ENCODE measurements at places on chromosomes 12 and 14.

DNA sequence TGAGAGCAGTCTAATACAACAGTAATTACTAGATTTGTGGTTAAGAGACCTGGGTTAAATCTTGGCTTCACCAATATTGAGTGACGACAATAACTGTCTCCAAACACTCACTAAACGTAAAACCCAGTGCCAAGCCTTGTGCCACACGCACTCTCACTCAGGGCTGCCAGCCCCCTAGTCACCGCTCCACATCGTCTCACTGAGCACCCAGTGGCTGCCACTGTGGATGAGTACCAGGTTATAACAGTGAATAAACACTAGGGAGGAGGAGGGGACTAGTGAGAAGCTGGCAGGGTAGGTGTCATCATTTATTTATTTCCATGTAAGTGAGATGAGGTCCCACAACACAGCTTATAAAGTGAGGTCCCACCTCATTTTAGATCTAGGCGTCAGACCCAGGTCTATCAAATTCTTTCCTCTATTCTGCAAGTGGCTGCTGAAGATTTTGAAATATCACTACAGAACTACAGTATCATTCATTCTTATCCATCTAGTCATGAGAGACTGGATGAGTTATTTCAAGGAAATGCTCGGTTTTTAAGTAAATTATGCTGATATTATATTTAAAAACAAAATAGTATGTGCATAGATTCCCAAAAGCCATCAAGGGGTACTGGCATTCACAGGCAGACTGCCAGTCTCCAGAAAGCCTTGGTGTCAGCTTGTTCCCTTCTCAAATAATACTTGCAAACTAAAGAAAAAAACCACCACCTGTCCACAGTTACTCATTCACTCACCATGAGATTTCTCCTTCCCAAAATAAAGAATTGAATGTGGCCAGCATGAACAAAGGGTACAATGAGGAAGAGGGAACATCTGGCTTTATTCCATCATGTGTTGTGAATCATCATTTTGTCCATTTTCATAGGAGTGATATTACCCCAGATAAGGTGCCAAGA lies 84.0 kb downstream of the PTPN21 start:
- no peak for DNase-seq

DNA sequence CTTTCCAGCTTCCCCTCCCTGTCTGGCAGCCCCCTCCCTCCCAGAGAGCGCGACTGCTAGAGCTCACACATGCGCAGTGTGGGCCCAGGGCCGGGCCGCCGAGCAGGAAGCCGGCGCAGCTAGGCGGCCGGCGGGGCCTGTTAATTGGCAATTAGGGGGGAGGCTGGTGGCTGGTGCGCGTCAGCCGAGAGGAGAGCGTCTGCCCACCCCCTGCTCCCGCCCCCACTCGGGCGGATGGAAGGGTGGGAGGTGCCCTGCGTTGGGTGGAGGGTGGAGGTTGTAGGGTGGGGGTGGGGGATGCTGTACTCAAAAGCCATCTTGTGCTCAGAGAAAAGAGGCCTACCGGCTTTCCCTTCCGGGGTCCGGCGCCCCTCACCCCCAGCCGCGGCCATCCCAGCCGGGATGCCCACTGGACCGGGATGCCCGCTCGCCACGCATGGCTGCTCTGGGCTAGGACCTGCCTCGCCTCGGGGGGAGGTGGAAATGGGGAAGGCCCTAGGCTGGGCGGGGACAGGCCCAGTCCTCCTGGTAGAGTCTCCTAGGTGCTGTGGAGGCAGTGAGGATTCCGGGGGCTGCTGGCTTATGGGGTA lies 9.2 kb downstream of the HOXC8 start:
- DNase-seq: peak; percentile 21

DNA sequence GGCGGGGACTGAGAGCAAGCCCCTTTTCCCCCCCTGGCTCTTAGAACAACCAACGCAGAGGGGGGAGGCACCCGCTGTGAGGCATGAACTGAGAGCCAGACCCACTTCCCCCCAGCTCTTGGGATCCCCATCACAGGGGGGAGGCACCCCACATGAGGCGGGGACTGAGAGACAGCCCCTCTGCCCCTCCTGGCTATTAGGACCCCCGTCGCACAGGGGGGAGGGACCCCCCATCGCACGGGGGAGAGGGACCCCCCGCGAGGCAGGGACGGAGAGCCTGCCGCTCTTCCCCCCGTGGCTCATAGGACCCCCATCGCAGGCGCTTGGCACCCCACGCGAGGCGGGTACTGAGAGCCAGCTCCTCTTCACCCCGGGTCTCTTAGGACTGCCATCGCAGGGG lies 195.8 kb upstream of the PZP start:
- DNase-seq: no peak

DNA sequence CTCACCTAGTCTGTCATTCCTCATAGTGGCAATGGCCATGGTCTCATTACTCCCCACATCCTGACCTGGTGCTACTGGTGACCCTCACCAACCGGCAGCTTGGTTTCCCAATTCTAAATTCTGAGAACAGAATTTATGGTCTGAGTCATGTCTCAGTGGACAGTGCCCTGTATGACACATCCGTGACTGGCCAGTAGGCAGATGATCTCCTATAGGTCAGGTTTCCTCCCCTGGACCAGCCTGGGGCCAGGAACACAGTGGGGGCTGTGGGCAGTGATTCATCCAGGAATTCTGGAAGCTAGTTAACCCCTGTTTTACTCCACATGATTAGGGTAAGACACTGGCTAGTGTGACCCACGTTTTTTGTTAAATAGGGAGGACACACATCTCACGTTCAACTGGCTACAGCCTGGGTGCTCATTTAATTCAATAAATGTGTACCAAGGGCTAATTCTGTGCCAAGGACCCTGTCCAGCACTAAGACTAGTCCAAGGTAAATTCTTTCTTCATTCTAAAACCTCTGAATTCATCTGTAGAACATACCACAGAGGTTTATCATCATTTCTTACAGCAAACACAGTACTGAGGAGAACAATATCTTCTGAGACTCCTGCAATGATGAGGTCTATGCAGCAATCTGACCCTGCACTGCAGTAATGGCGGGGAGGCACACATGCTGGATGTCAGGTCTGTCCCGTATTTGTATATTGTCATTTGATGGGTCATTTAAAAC lies 249.6 kb upstream of the TBX3 start:
- no peak for DNase-seq

GRCh38 chr12:2583642-2584401 lies 210.9 kb upstream of the FKBP4 start:
- DNase-seq: no peak

DNA sequence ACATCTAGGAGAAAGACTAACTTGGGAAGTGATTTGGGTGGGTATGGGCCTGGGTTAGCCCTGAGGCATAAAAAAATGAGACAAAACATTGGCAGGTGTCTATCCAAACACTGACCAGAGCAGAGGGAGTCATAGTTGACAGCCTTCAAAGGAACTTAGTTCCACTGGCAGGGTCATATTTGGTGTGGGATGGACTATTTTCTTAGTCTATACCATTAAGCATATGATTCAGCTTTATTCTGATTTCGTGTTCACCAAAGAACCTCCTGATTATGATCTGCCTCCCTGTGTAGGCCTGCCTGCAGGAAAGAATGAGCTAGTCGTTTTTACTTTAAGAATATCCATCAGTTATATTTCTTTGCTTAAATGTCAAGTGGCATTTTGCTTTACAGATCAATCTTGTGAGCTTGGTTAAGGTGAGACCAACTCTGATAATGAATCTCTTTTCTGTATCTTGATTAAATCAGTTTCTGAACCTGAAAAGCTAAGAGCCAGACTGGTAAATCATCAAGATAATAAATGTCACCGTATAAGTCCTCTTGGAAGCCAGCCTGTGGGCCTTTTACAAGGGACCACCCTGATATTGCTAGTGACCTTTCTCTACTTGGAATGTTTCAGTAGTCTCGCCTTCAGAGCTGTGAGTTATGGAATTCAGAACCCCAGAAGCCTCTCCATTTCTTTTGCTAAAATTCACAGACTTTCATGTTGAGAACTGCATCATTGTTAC lies 182.9 kb downstream of the MON2 start:
- no peak for DNase-seq

DNA sequence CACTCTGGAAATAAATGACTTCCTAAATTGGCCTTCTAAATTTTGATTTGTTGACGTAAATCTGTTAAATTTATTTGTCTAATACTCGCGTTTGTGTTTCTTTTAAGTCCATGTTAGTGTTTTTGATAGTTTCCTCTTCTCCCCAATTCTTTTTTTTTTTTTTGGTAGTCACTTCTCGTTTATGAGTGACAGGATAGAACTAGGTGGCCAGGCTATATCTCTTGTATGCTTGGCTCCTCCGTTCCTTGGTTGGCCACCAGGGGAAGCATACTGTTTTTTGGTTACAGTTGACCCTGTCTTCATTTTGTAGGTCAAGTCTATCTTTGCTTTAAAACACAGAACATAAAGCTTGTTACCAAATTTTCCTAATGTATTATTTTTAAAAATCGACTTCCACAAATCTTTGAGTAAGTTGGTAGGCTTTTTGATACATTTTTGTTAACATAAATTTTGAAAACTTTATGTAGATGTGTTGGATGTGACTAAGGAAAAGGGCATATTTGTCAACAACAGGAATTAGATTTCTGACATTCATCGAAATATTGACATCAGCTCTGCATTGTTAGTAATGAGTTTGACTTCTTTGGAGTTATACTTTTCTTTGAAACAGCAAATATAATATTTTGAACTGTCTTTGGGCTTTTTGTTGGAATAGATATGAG lies 2.2 kb downstream of the RCOR1 start:
- DNase-seq: no peak

- DNase-seq: no peak
These were observed 26.1 kb upstream of the DIO3 start for GRCh38 chr14:101535232-101535631.

- DNase-seq: no peak
These were observed 109.5 kb downstream of the FOXG1 start for GRCh38 chr14:28875934-28876571.

DNA sequence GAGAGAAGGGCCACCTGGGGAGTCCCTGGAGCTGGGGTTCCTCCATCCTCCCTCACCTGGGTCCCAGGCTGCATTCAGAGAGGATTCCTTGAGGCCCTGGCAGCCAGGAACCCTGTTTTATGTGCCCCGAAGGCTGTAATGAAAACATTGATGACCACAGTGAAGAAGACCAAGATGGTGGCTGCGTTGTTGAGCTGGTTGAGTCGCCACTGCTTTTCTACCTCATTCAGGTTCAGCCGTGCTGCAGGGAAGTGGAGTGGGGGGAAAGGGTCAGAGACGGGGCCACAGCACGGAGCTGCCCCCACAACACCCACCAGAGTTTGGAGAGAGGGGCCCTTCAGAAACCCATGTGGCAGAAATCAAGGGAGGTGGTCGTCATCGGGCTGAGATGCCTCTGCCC lies 98.1 kb downstream of the NINJ2 start:
- no peak for DNase-seq

DNA sequence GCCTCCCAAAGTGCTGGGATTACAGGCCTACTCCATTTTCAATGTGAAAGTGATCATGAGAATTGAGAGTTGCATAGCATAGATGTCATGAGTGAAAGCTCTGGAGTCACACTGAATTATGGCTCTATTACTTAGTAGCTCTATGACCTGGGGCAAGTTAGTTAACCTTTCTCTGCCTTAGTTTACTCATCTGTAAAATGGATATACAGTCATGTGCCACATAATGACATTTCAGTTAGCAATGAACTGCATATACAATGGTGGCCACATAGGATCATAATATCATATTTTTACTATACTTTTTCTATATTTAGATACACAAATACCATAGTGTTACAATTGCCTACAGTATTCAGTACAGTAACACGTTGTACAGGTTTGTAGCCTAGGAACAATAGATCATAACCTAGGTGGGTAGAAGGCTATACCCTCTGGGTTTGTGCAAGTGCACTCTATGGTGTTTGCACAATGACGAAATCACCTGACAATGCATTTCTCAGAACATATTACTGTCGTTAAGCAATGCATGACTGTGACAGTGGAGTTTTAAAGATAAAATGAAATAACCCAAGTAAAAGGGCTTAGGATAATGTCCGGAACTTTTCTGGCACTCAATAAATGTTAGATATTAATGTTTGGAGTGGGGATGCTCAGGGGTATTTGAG lies 53.1 kb downstream of the ZFYVE26 start:
- no peak for DNase-seq

GRCh38 chr14:106657460-106657859 lies 1131.1 kb downstream of the TMEM121 start:
- DNase-seq: no peak

GRCh38 chr14:76541594-76542219 lies 165.8 kb downstream of the ESRRB start:
- DNase-seq: no peak

DNA sequence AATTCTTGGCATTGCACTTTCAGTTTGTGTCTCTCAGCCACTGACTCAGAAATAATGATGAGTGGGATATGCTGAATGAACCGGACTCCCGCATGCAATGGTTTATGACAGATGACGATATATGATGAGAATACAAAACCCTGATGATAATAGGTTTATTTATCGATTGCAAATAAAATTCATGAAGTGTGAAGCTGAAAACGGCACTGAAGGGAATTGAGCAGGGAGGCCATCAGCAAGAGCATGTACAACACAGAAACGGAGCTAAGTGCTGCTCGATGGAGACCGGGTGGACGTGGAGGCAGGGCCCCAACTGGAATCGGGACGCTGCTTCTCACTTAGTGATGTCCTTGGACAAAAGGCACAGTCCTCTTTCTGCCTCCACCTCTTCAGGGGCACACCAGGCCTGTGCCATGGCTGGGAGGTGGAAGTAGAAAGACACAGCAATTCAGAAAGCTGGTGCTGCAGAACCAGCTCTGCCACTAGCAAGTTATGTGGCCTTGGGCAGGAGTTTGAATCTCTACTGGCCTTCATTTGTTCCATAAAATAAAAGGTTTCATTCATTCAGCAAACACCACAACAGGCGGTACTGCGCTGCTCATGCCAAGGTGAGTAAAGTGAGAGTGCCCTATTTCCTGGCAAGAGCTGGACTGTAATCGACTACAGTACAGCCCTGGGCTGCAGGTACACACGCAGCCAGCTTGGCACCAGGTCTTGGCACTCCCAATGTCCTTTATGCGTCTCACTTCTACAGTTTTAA lies 117.0 kb downstream of the EGLN3 start:
- no peak for DNase-seq

GRCh38 chr12:64510667-64511066 lies 58.7 kb downstream of the TBK1 start:
- no peak for DNase-seq
